ENCODE measurements at places on chromosomes 7 and 10.

GRCh38 chr7:102883098-102883860 lies 29.5 kb upstream of the LRRC17 start:
- no peak for DNase-seq

DNA sequence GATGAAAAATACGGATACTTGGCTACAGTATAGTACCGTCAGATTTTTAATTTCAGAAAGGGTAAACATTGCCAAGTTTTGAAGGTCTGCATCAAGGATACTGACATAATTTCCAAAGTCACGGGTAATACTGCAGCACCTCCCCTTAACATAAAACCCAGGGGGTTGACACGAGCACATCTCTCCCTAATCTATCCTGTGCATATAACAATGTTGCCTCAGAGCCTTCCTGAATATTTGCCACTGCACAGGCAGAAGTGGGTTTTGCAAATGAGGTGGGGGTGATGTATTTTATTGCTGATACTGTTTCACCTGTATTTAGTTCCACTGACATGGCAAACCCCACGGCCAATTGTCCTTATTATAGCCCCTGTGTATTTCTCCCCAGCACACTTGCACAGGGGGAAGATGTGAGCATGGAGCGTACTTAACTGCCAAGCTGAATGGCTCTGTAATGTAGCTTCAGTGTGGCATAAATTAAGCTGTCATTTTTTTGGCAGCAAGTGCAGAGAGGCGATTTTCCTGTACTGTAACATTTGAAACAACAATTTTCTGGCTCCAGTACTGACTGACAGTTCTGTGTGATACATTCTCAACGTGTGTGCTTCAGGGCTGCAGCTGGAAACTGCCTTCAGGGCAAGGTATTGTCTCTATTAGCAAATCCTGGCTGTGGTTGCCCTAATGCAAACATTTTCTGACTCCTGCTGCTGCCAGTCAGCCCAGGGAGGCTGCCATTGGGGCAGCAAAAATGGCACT lies 299.6 kb upstream of the SP4 start:
- DNase-seq: no peak

DNA sequence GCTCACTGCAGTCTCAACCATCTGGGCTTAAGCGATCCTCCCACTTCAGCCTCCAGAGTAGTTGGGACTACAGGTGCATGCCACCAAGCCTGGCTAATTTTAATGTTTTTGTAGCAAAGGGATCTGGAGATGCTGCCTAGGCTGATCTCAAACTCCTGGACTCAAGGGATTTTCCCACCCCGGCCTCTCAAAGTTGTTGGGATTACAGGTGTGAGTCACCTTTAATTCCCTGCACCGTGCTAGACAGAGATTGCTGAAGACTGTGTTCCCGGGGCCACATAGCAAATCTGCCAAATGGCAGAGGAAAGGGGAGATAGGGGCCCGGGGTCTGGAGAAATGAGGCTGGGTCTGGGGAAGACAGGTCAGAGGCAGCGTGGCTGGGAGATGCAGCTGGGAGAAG lies 20.6 kb upstream of the PSMG3 start:
- DNase-seq: no peak

GRCh38 chr7:131897016-131897789 lies 340.8 kb upstream of the PODXL start:
- no peak for DNase-seq

DNA sequence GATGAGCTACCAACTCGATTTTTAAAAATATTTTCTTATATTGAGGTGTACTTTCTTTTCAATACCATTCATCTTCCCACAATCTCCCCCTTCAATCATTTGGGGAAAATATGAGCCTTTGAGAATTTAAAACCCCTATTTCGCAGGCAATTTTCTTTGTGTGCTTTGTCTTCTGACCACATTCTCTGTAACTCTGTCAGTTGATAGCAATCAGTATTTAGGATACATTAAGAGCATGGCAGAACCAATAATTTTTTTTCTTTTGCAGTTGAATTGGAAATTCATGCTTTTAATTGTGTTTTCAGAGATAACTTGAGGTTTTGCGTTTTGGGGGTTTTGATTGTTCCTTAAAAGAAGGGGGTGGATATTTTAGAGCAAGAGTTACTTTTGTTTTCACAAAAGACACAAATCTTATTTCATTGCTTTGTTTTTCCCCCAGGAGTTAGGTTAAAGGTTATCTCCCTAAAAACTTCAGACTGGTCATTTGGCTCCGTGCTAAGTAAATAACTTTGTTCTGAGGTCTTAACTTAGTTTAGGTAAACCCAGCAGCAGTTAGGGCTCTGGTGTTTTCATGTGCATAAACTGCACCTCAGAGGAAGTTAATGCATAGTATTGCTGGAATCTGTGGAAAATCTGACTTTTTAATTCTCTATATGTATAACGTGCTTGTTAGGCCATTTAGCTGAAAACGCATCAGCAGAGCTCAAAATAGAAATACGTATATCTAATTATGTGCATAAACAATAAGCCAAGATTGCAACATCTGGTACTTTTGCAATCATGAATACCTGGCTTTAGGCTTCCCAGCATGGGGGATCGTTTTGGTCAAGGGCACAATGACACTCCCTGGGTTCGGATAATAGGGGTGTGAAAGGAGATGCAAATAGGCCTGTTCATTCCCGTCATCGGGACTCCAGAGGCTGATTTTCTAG lies 676.4 kb upstream of the ANKRD30A start:
- DNase-seq: no peak

DNA sequence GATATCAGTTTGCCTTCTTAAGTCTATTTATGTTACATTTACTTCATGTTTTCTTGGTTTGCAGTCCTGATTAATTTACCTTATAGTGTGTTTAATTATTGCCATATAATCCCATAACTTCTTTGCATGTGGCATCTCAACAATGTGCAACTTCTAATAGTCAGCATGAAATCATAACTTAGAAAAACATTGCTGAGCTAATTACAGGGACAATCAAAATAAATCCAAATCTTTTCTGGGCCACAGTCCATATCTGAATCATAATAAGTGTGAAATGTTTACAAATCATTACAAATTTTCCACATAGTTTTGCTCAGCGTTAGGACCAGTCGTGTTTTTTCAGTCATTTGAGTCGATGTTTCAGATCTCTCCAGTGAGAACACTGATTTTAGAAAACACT lies 29.1 kb upstream of the CABCOCO1 start:
- no peak for DNase-seq

DNA sequence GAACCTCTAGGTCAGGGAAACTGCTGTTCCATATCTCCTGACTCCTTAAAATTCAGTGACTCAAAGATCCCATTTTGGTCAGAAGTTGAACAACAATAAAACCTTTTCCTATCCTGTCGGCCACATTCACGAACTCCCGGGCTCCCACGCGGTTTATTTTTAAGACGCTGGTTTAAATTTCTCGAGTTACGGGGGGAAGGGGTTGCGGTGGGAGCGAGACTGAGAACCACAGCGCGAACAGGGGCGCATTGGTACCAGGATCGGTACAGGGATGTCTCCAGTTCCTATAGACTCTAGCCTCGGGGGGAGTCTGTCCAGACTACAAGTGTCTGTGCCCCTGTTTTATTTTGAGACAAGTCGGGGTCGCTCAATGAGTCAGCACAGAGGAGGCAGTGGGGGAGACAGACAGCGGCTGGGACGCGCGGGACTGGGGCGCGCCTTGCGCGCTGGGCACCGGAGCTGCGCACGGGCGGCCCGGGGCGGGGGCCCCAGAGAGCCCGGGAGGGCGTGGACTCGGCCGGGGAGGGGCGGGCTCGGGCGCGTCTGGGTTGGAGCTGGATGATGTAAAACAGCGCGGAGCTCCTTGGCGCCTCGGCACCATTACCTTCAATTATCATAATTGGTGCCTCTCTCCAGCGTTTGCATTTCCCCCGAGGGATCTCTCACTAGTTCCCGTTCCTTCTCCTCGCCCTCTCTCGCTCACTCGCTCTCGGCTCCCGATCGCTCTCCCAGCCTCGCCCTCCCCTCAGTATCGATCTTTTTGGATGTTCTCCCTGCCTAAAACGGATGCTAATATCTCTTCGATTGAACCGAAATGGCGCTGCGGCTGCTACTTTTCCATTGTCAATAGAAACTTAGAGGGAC lies 8.7 kb upstream of the BAMBI start:
- no peak for DNase-seq
